Hypothalamus (tissue), 51 donors: ENCODE measurements at places on chromosomes 6 and 20.

GRCh38 chr6:137175157-137175867 lies 1.9 kb upstream of the IL22RA2 start:
- DNase-seq: no peak

GRCh38 chr6:62763125-62763912 lies 447.9 kb upstream of the FKBP1C start:
- no peak for DNase-seq

GRCh38 chr20:44765701-44766347 lies 20.2 kb downstream of the KCNK15 start:
- no peak for DNase-seq

- no peak for DNase-seq
Measured at GRCh38 chr20:4008026-4008413, 7.3 kb downstream of the RNF24 start.

DNA sequence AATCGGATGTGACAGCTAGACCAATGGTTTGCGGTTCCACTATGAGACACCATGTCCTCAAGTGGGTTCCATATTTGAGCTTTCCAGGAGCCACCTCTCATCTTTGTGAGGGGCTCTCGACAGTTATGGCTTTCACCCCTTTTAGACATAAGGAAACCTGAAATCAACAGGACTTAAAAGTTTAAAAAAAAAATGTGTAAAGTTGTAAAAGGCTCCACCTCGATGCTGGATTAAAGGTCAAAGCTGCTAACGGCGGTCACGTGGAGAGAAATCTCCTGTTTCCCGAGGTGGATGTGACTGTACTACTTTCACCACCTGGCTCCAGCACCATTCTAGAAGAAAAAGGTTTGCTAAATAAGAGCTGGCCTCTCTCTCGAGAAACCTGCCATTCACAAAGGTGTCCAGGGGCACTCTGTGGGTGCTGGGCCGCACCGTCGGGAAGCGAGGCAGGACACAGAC lies 542 bp downstream of the ATP5F1E start:
- no peak for DNase-seq

- no peak for DNase-seq
Measured at GRCh38 chr6:44071670-44072451, 55.4 kb downstream of the MRPL14 start.

- no peak for DNase-seq
Measured at GRCh38 chr6:111770263-111771093, 102.8 kb downstream of the FYN start.

GRCh38 chr6:167345960-167346359 lies 21.1 kb downstream of the TTLL2 start:
- DNase-seq: no peak

DNA sequence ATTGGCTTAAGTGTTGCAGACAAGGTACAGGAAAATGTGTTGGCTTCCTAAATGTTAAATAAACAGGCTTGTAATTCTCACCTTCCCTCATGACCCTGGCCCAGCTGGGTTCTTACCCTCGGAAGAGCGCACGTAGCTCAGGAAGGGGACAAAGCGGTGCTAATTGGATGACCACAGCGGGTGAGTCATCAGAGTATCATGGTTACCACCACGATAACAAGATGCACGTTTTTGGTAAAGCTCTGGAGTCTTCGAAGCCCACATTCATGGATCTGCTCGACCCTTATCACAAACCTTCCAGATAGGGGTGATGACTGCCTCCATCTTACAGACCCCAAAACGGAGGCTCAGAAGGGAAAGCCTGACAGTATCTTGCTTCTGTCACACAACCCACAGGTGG lies 32.8 kb downstream of the APCDD1L start:
- no peak for DNase-seq

DNA sequence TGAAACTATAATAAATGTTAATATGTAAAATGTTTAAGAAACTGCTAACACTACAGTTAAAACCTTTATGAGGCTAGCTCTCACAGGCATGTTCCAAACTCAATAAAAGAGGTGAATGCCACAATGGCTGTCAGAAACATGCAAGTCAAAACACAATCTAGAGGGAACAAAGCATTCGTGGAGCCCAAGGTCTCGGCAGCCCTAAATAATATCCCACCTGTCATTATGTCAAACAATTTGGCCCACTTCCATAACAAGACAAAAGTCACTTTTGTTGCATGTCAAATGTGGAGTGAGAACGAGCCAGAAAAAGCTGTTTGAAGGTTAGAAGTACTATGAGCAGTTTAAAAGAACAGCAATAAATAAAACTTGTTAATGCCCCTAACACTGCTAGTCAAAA lies 181.9 kb downstream of the GMDS start:
- no peak for DNase-seq

- no peak for DNase-seq
Measured at GRCh38 chr6:40258531-40258930, 324.3 kb upstream of the MOCS1 start.

DNA sequence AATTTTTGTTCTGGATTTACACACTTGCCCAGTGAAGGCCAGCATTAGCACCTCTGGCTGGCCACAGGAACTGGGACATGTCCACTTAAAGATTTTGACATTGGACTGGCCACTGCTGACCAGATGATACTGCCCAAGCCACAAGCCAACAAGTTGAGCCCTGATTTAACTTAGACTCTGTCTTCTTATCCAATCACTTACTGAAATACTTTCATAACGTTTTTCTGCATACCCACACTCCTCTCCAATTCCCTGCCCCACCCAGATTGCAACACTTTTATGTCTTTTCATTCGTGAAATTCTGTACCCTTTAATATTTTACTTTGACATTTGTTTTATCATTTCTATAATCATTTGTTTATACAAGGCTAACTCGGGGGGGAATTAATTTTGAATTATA lies 170.3 kb upstream of the TAB2 start:
- DNase-seq: no peak

DNA sequence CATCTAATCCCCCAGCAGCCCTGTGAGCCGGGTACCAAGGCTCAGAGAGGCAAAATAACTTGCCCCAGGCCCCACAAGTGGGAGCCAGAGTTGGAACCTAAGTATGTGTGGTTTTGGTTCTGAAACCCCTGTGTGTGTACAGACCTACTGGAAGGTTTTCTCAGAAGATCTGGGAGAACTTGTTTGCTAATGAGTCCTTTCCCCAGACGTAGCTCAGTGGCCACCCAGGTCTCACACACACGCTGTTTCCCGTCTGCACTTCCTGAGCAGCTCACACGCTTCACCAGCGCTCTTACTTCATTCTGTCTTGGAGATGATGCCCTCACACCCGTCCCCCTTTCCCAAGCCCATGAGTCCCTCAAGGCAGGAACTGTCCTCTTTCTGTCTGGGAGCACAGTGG lies 8.2 kb downstream of the CCN5 start:
- DNase-seq: no peak

- DNase-seq: no peak
Measured at GRCh38 chr20:25587536-25587935, 2.2 kb upstream of the NINL start.

GRCh38 chr6:69072796-69073195 lies 437.7 kb downstream of the ADGRB3 start:
- no peak for DNase-seq

- no peak for DNase-seq
Measured at GRCh38 chr6:168111911-168112310, 32.9 kb upstream of the FRMD1 start.

GRCh38 chr6:11067348-11067747 lies 23.2 kb upstream of the ELOVL2 start:
- DNase-seq: no peak

GRCh38 chr6:126909493-126909892 lies 209.0 kb upstream of the RSPO3 start:
- DNase-seq: no peak

DNA sequence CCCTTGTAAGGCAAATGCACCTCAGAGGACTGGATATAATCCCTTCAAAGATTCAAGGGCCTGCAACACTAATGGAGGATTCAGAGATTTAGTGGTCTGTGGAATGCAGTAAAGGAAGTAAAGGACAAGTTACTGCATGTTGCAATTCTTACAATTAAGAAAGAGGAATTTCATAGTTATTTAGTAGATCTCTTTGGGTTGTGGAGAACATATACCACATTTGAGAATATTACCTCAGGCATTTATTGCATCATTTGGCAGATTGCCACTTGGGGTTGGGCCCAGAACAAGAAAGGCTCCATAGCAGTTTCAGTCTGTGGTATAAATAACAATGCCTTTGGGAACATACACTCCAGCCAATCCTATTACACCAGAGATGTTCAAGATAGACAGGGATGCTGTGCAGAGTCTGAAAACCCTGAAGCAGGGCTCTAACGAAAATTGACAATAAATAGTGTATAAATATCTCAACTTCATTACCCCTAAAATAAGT lies 20.9 kb upstream of the EPM2A start:
- DNase-seq: no peak

GRCh38 chr6:165641672-165642156 lies 21.3 kb downstream of the PDE10A start:
- DNase-seq: no peak

DNA sequence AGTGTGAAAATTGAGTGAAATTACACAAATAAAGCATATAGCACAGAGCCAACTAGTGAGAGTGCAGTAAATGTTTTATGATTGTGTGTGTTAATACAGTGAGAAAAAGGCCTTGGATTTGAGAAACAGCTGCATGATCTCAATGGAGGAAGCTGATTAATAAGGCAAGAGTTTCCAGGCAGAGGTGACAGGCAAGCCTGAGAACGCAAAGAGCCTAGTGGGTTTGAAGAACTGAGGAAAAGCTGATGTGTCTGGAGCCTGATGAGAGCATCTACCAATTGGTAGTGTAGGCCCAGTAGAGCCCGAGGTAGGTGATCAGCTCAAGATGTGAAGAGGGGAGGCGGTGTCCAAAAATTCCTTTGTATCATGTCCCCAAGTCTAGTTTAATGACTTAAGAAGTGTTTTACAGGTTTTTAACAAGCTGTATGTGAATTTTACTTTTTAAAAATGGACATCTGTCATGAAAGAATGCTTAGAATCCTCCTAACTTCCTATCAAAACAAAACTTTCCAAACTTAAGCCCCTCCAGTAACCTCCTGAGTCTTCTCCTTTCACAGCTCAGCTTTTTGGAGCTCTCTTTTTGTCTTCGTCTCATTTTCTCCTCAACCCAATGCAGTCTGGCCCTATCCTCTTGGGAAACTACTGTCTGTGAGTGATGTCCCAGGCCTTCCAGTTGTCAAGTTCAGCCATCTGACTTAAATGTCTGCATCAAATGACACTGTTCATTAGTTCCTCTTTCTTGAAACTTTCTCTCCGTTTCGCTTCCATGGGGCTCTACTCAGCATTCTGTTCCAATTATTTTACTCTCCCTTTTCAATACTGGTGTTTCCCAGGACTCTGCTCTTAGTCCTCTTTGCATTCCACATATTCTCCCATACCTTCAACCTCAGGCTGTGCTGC lies 1.2 kb downstream of the CDC40 start:
- DNase-seq: no peak

- DNase-seq: no peak
Measured at GRCh38 chr6:1612974-1613306, 3.2 kb downstream of the FOXC1 start.

DNA sequence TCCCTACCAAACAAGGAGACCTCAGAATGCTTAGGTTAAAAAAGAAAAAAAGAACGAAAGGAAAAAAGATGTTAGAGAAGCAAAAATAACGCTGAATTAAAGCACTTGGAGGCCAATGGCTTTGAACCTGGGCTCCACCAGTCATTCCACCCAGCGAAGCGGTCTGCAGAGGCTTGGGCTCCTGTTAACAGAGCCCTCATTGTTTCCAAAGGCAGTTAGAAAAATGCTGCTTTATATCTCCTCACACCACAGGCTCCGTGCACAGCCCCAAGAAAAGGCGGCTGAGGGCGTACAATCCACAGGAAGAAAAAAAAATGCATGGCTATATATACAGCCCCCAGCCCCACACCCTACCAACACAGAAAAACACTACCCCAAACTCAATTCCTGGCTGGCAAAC lies 255.9 kb downstream of the FOXC1 start:
- no peak for DNase-seq

- DNase-seq: no peak
Measured at GRCh38 chr6:33761922-33762629, 15.4 kb upstream of the IP6K3 start.

DNA sequence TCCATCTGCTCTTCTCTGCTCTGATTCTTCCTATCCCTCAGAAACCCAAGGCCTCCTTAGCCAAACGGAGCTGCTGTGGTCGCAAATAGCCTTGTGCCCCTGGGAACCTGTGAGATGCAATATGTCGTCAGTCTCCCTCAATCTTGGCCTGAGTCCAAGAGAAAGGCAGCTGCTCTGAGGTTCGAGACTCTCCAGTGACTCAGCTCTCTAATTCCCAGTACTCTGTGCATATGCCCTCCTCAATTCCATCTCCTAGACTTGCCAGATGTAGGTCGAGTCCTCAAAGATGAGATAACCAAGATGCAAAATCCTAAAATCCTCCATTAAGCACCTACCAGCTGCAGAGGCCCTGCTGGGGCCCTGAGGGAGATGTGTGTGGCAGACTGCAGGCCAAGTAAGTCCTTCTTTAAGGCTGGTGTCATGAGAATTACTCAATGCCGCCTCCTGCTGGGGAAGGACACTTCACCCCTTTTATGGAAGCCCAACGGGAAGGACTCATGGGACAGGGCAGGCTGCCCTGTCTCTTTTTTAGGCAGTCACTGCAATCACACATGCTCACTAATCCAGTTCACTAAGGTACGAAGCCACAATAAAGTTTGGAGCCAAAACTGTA lies 28.5 kb downstream of the C6orf15 start:
- no peak for DNase-seq

GRCh38 chr20:47215653-47216397 lies 140.7 kb downstream of the ZMYND8 start:
- DNase-seq: no peak

GRCh38 chr20:61556673-61557072 lies 304.6 kb downstream of the CDH4 start:
- no peak for DNase-seq

DNA sequence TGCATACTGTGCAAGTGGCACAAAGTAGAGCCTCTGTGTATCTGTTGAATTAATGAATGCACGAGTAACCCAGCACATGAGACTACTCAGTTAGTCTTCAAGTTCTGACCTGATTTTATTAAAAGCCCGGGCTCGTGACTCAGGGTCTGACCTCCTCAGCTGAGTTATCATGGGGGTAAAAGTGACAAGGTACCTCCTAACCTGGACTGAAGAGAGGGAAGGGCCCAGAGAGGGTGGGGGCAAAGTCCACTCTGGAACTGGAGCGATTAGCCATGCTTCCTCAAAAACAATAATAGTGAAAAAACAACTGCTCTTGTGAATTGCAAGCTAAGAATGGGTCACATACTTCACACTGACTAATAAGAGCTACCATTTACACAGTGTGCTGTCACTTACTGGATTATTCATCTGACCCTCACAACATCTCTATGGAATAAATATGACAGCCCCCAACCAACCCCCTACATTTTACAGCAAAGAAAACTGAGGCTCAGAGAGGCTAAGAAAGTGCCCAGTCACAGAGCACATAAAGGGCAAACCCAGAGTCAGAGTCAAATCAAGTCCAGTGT lies 26.7 kb downstream of the TRERF1 start:
- DNase-seq: no peak

- no peak for DNase-seq
Measured at GRCh38 chr20:64035066-64035932, 683 bp upstream of the C20orf204 start.

GRCh38 chr6:159941286-159942113 lies 27.4 kb upstream of the IGF2R start:
- no peak for DNase-seq

- no peak for DNase-seq
Measured at GRCh38 chr6:142612956-142613355, 311.1 kb downstream of the ADGRG6 start.
